ENCODE measurements at places on chromosomes 7 and 10.

- no peak for DNase-seq
These were observed 19.4 kb downstream of the DIP2C start for GRCh38 chr10:670038-670437.

DNA sequence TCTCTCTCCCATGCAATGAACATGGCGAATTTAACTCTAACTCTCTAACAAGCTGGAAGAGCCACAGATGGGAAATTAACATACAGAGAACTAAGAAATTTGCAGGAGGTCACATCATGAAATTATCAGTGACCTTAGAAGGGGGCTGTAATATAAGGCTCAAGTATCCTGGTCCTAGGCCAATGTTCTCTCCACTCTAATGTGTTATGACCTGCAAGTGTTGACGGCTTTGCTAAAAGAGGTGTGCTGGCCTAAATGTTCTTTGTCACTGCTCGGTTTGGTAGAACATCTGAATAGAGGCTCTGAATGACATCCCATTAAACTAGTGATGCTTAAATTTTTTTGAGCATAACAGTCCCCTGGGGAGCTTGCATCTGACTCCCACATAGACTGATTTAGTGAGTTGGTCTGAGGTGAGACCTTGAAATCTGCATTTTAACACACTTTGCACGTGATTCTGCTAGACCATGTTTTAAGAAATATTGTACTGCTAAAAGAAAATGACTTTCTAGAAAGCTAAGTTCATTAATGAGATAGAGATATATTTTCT is 129.3 kb downstream of the GFRA1 start:
- no peak for DNase-seq

DNA sequence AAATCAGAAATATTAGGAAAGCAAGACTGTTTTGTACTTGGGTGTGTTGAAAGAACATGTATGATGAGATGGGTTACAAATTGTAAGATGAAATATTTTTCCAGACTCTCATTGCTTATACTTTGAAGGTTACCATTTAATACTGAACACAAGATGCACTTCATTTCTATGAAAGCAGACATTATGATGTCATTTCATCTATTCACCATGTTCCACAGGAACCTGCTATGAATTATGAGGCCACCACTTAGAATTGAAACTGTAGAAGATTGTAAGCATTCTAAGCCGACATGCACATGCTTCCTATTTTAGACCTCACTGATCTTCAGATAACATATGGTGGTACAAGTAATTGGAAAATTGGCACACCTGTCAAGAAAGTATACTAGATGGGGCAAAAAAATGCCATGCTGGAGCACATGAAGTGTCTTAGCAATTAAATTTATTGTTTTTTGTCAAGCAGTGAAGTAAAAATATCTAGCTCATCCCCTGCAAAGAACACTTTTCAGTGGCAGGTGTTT is 195.0 kb downstream of the PHF14 start:
- DNase-seq, result no peak

DNA sequence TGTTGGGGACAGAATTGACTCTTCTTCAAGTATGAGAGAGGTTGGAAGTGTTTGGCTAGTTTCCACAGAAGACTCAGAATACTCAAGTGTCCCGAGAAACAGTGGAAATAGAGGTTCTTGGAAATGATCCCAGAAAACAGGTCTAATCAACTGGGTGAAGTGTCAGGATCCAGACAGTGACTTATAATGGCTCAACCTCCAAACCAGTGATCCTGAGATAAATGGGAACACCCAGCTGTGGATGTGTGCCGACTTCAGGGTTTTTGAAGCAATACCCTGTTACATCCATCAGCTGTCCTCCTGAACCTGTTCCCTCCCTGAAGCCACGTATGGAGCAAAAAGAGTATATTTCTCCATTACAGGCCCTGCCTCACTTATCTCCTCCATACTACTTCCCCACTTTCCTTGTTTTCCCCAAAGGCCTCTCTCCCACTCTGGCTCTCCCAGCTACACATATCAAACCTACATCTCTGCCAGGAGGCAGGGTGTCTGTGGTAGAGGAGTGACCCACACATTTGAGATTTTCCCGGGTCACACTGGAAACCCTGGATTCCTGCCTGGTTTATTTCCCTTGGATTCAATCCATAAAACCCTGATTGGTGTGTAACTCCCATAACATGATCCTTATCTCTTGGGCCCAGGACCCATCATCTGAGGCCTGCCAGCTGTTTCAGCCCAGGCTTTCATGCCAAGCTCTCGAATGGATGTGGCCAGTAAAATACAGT is 17.6 kb upstream of the ELOVL3 start:
- DNase-seq, result no peak

GRCh38 chr10:58892031-58892531 is 284.4 kb upstream of the PHYHIPL start:
- no peak for DNase-seq

DNA sequence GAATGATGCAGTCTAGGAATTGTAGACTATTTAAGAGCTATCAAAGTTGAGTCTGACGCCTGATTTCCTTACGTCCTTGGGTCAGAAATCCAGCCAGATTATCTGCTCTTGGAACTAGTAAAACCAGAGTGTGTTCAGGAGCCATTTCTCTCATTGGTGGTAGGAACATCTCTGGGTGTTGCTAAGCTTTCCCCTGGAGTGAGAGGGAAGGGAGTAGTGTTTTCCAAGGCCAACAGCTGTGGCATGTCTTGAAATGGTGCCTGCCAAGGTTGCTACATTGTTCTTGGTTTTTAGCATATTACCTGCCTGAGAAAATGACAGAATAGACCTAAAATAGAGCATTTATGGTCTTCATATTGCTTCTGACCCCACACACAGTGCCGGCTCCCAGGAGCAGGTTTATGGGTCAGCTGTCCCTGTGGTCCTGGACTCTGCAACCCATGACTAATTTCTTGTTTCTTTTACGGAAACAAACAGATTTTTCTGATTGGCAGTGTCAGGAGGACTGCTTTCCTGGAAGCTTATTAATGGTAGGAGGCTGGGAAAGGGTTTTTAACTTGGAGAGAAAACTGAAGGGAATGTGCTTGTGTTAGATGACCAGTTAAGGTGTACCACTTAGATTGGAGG is 17.5 kb downstream of the GBF1 start:
- no peak for DNase-seq

DNA sequence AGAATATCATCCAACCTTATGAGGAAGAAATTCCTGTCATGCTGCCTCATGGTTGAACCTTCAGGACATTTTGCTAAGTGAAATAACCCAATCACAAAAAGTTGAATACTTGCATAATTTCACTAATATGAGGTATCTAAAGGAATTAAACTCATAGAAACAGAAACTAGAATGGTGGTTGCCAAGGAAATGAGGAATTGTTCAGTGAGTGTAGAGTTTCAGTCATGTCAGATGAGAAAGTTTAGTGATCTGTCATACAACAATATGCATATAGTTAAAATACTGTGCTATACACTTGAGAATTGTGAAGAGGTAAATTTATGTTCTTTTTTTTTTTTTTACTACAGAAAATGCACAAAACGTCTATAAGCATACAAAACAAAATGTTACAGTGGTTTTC is 60.7 kb downstream of the R3HCC1L start:
- DNase-seq, result no peak

- no peak for DNase-seq
These were observed 112.4 kb upstream of the PPP2R2D start for GRCh38 chr10:131788386-131788785.

GRCh38 chr7:39488467-39489393 is 77.5 kb upstream of the YAE1 start:
- DNase-seq, result no peak

DNA sequence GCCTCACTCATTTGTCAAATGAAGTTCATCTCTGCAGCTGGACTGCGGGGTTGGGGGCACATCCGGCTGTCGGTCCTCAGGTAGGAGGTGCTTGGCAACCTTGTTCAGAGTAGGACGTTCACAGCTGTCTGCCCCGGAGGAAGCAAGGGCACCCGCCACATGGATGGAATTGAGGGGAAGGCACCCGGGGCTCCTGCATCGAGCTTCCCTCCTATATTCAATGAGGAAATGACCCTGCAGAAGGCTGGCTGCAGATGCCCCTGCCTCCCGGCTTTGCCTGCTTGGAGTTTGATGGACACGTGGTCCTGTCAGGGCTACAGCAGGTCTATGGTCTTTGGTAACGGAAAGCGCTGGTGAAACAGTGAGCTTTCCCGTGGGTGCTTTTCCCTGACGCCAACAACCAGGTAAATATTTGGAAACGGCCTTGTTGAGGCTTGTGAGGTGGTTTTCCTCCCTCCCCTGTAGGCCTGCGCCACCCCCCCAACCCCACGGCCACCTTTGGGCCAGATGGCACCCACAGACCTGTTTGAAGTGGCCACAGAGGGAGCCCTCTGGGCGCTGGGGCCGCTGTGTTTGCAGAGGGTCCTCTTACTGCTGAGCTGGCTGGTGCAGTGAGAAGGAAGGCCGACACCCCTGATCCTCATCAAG is 32.9 kb downstream of the HTRA1 start:
- no peak for DNase-seq

DNA sequence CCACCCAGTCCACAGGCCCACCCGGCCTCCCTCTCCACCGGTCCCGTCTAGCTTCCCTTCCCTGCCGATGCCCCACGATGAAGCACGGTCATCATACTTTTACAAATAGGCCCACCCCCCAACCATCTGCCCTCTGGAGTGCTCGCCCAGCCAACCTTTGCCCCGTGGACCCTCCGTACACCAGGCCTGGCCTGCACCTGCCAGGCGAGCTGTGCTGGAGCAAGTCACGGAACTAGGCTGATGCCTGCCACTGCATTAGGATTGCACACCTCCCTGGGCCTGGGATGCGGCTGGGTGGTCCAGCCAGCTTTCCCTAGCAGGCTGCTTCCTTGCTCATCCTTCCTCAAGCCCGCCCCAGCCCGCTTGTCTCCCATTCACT is 44.7 kb downstream of the PPIF start:
- DNase-seq, result no peak

DNA sequence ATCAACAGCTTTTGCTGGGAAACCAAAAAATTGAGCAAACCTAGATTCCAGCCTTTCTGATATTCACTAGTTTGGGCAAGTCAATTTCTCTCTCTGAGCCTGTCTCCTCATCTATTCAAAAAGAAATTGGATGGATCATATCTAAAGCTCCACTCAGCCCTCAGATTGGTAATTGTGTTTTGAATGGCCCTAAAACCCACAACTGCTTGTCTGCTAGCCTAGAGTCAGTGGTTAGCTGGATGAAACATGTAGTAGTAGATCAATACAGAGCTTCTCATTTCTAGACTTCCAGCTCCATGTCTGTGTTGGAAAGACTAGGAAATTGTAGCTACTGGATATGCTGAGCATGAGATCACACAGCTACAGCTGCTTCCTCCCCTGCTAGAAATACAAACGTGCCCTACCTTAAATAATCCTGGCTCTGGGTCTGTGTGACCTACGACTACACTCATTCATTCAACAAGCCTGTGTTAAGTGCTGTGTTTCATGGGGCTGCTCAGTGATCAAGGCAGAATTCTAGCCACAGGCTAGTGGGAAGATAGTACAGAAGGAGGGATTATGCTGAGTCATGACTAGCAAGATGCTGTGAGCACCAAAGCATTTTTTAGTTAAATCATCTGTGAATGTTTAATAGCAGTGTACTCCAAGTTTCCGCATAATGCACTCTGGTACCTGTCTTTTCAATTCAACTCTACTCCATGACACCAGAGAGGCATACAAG is 15.7 kb downstream of the DNTT start:
- DNase-seq, result no peak

- peak; percentile 14 for DNase-seq
These were observed 154.9 kb upstream of the COL1A2 start for GRCh38 chr7:94239661-94240234.

- no peak for DNase-seq
These were observed 82.3 kb downstream of the KMT2E start for GRCh38 chr7:105096306-105096705.

DNA sequence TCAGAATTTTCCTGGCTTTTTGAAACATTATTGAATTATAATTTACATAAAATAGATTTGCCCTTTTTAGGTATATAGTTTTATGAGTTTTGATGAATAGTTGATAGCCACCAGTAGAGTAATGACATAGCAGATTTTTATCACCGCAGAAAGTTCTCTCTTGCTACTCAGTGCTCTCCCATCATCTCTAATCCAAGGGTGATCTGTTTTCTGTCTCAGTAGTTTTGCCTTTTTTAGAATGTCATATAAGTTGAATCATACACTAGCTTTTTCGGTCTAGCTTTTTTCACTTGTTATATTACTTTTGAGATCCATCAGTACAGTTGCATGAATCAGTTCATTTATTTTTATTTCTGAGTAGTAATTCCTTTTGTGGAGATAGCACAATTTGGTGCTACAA is 17.9 kb downstream of the RSBN1L start:
- DNase-seq, result no peak

DNA sequence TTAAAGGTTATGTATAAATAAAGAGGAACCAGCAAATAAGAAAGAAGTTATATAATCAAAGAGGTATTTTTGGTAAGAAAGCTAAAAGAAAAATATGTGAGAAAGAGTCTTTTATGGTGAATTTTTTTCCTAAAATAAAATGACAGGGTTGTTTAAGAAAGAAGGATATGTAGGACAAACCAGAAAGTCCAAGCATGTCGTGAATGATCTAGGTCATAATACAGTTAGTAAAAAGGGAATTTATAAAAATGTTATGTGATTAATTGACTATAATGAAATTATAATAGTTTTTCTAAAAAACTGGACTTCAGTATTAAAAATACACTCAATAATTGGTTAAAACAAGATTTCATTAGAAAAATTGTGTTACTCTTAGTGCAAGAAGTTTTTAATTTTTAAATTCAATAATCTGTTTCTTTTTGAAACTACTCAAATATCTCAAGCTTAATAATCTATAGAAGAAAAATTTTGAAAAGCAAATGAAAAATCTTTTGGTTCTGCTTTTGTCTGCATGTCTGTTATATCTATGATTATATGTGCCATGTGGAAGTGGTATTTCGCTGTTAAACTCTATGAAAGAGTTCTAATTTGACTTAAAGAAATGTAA is 23.3 kb downstream of the AVL9 start:
- no peak for DNase-seq

GRCh38 chr10:3524086-3524960 is 260.7 kb downstream of the KLF6 start:
- no peak for DNase-seq

DNA sequence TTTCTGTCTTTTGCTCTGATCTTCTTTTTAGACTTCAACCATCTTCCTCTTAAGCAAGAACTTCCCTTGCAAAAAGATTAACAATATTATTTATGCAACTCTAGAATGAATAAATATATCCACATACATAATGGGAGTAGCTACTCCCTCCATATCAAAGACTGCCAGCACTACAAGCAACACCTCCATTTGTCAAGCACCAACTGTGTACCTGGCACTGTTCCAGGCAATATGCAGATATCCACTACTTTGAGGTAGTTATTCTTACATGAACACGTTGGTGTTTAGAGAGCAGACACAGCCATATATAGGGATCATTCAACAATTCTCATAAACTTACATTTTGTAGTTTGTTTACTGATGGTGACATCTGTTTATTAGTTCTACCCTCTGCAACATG is 83.6 kb upstream of the CACNB2 start:
- DNase-seq, result no peak

- DNase-seq, result no peak
These were observed 68.9 kb upstream of the AQP1 start for GRCh38 chr7:30842542-30843451.

DNA sequence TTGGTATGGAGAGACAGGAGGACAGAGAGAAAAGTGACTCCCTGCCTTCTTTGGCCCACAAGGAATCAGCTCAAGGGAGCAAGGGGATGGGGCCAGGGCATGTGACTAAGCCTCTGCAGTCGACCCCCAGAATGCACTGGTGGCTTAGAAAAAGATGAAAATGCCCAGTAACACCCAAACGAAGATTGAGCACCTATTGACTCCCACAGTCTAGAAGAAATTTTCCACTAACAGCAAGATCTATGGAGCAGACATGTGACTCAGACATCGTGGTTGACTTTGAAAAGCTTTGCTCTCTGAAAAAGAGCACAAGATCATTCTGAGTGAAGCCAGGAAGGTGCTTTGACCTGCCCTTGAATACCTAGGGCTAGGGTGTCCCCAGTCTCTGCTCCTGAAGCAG is 586.0 kb downstream of the CALN1 start:
- no peak for DNase-seq
